ENCODE measurements at places on chromosomes 11 and 22.

DNA sequence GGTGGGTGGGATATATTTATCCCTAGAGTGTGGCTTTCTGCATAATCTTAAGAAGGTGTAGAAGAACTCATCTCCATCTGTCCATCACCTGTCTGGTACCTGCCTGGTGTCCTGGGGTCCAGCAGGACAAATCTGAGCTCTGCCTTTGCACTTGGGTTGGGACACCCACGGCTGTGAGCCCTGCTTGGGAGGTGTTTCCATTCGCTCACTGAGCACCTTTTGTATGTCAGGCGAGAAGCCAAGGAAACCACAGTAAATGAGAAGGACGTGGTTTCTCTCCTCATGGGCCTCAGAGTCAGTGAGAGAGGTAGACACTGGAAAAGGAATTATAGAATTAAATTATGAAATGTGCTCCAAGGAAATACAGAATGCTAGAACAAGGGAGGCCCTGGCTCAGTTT is 555.9 kb downstream of the MIAT start:
- no peak for DNase-seq

DNA sequence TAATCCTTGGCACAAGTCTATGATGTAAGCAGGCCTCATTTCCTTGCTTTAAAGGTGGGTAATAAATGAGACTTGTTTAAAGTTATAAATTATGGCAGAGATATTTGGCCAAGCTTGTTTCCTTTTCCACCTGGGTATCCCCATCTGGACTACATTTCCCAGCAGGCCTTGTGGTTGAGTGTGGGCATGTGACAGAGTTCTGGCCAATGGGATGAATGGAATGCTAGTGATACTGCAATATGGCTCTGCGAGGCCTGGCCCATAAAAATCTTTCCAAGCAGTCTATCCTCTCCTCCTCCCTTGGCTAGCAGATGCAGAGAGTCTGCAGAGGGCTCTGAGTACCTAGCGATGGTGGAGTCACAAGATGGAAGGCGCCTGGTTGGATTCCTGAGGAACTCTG is 102.5 kb downstream of the TIMP3 start:
- DNase-seq, result peak; percentile 7

DNA sequence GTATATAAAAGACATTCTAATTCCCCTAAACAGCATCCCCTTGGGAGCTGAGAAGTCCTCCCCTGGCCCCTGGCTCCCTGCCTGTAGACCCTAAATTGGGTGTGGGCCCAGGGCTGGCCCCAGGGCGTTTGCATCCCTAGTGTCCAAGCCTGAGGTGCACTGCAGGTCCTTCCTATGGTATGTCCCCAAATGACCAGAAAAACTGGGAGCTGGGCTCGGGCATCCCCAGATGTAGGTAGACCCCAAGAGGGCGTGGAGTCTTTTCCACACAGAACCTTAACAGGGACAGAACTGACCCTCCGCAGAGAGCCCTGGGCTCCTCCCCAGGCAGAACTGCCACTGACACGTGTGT is 782 bp upstream of the OSBPL5 start:
- no peak for DNase-seq

- DNase-seq, result no peak
These were observed 24.1 kb downstream of the PTDSS2 start for GRCh38 chr11:473962-474785.

DNA sequence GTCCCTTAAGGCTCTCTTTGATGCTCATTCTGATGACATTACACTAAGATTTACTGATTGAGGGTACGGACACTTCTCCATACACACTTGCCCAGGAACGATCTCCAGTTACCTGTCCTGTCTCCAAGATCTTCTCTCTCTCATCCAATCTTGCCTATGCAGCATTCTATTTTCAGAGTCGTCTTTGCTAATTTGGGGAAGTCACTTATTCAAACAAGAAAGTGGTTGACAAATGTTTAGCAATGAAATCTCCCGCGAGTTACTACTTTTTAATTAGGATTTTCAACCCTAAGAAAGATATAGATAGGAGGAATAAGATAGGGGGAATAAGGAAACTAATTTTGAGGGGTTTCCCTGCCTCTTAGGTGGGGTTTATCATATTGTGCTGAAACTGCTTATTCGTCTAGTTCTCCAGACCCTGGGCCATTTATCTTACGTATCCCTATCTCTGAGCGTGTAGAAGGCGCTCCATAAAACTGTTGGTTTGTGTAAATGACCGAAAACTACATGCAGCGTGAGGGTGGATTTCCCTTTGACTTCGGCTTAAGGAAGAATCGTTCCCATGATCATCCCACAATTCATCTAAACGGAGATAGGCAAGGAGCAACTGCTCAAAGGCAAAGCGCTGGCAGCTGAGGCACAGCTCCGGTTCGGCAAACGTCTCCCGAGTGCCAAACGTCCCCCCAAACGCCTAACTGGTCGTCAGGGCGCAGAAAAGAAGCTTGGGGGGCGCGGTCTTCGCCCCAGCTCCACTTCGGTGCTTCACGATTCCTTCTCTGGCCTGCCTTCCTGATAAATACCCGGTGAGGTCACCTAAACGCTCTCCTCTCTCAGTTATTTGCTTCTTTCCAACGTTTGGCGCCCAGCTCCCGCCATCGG is 804 bp downstream of the APIP start:
- no peak for DNase-seq

GRCh38 chr11:123630126-123630608 is 24.3 kb downstream of the SCN3B start:
- no peak for DNase-seq

DNA sequence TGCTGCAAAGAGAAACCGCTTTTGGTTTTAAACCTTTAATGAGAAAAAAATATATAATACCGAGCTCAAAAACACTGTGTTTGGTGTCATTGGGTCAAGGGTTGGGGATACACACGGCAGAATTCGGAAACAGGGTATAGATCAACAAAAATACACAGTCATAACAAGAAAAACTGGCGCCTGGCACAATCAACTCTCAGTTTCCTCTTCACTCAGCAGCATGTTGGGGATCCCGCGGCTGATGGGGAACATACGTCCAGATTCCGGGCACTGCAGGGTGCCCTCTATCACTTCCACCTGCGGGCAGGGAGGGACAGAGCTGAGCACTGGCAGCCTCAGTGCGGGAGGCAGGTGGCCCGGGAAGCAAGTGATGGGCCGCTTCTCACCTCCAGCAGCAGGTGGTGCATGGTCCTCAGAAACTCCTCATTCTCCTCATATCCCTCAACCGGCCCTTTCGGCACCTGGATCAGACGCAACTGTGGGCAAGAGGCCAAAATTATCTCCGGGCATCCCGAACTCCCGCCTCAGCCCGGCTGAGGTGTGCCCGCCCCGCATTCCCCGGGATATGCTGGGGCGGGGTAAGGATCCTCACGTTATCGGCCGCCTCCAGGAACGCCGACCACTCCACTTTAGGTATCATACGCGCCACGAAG is 561 bp downstream of the TRMT112 start:
- no peak for DNase-seq

GRCh38 chr11:58796333-58796732 is 48.2 kb downstream of the GLYATL2 start:
- DNase-seq, result no peak

DNA sequence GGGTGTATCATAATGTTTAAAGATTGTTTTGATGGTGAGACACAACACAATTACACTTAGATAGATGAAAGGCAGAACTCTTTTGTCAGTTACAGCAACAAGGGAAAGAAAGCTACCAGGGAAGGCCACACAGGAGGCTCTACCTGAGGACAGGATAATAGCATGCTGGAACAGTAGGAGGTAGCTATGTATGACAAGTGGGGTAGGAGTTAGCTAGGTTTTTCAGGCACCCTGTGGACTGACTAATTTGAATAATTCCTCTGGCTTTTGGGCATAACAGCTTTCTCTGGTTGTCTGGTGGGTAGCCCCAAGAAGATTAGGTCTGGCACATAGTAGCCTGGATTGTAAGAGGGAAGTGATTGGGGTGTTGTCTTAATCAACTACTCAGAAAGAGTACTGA is 475.4 kb upstream of the CHORDC1 start:
- DNase-seq, result no peak

- no peak for DNase-seq
These were observed 9.2 kb downstream of the LRRC32 start for GRCh38 chr11:76661306-76661751.

DNA sequence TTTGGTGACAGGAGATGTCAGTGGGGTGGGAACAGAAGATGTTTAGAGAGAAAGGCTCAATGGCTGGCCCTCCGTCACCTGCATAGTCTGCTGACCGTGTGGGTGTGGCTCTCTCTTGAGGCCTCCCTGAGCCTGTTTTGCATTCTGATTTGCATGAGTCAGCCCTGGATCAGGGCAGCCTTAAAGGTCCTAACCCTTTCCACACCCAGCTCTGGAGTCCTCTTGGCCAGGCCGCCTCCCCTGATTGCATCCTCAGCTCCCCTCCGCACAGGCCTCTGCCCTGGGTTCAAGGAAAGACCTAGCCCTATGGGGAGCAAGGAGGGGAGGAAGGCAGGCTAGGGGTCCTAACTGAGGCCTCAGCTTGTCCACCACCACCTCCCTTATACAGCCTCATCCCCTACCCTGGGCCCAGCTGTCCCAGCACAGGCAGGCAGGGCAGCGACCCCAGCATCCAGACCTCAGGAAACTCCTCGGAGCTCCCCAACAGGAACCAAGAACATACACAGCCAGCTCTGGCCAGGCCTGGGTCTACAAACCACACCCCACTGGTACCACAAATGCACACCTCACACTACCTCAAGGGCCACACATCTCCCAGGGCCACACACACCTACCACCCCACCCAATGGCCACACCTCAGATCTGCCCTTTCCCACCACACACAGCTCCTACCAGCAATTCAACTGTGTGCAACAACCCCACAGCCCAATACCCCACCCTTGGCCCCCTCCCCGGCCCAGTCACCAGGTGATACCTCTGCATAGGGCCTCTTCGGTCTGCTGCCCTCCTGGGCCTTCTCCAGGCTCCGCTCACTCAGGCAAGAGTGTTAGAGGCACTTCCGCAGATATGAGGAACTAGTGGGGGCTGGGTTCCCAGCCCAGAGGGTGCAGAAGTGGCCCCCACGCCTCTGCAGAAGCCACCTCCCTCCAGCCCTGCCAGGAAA is 13.7 kb downstream of the ARAP1 start:
- no peak for DNase-seq

Data from C1 segment of cervical spinal cord (tissue), 14 donors.